ENCODE measurements at places on chromosomes 2 and 18.

- DNase-seq = no peak
Measured at GRCh38 chr2:198710562-198710961, 747.2 kb downstream of the SATB2 start.

DNA sequence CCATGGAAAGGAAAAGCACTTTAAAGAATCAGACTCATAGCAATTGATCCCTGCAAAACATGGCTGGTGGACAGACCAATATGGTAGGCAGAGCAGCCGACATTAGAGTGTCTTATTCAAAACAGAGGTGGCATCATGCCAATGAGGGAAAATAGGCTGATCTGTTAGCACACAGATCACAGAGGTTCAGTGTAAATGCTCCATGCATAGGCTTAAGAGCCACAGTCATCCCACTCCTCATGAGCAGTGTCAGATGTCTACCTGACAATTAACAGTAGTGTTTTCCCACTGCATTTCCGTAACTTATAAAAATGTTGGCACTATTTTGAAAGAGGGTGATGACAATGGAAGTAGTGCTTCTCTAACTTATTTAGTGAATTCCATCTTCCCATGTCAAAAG, 86.7 kb downstream of the SPATS2L start:
- no peak for DNase-seq

DNA sequence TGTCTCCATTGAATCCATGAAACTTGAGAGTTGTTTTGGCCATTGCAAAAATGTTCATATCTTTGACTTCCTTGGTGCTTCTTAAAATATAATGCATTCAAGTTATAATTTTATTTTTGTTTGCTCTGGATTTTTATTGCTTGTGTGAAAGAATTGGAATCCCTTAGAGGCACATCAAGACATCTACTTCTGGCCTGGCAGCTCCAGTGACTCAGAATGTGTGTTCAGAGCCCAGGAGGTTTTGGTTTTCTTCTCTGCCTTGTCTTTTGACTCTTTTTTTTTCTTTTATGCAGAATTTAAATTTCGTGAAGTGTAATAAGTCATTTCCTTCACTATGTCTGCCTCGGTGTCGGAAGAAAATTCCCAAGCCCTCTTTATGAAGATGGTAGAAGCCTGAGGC, 180.2 kb downstream of the LTBP1 start:
- no peak for DNase-seq

DNA sequence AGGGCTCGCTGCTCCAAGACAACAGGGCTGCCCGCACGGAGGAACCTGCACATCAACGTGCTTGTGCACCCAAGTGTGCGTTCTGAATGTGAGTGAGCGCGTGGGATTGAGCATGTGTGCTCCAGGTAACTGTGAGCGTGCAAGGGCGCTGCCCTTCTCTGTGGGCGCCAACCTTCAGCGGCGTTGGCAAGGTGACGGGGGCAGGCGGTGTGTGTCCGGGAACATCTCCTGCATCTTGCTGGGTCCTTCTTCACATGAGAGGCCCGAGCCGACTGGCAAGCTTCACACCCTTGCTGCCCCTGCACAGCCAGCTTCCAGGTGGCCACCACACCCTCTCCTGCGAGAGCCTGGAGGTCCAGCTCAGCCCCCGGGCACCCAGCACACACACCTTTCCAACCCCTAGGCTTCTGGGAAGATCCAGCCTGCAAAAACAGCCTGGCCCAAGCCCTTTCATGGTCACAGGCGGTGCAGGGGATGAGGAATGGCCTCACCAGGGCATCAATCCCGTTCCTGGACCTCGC, 220.9 kb downstream of the HDAC4 start:
- no peak for DNase-seq

GRCh38 chr2:10658914-10659257, 30.9 kb downstream of the NOL10 start:
- DNase-seq = no peak

- no peak for DNase-seq
Measured at GRCh38 chr18:45083226-45083855, 402.7 kb downstream of the SETBP1 start.

DNA sequence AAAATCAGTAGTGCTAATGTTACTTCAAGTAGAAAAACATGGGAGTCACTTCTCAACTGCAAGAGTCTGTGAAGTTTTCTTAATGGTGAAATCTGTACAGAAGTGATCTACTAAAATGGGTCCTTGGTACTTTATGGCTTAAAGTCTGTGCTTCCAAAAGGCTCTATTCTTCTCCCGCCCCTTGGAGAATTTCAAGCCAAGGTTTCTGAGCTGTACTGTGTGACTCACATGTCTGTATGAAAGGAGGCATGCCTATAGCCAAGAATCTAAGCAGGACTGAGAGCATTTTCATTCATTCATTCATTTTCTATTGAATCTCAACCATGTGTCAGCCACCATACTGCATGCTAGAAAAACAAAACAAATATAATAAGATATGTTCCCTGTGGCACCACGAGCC, 19.8 kb upstream of the DDX18 start:
- DNase-seq = no peak

DNA sequence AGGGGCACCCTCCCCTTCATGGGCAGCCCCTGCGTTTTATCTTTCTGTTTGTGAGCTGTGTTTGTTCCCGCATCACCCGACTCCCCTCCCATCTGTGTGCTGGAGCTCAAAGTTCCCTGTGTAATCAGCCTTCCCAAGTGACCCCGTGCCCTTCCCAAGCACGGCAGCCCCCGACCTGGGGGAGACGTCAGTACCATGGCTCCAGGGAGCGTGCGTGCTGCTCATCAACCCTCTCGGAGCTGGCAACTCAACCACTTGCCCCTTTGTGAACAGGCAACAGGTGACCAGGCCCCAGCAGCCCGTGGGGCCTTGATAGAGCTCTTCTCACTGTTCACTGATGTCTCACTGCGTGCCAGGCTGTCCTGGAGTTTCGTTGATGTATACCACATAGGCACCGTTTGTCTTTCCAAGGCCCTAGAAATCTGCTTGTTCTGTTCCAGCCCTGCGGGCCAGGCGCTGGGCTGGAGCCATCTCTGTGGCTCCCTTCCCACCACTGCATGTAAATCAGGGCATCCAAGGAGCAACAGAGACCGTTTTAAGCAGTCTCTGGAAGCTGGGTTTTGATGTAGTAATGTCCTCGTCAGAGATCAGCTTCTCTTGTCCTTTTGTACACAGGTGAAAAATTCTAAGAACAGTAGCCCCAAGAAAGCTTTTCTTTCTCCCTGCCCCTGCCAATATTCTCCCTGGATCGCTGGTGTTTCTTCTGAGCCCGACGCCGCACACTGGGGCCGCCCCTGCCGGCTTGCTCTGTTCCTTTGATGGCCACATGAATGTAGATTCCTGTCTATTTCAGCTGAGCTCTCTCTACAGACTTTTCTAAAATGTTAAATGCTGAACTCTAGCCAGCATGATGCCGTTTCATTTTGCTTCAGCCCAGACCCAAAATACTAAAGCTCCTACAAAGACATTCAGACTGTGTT, 107.0 kb upstream of the PTPRM start:
- DNase-seq = no peak

GRCh38 chr18:35749701-35750100, 168.2 kb downstream of the GALNT1 start:
- DNase-seq = no peak

DNA sequence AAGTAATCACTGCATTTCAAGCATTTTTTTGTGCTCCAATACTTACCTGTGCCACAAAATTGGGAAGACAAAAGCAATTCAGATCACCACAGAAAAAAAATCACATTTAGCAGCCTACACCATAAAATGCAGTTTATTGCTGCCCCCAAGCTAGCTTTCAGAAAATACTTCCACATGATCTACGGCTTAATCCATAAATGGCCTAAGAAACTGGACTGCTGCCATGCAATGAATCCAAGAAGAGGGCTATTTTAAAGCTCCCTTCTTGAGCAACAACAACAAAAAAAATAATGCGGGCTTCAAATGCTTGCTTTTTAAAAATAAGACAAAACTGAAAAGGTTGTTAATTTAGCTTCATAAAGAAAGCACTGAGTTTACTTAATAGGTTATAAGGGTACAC, 272.3 kb downstream of the RAD51AP2 start:
- no peak for DNase-seq

- DNase-seq = peak; percentile 42
Measured at GRCh38 chr2:73070643-73071359, 711 bp downstream of the SFXN5 start.

DNA sequence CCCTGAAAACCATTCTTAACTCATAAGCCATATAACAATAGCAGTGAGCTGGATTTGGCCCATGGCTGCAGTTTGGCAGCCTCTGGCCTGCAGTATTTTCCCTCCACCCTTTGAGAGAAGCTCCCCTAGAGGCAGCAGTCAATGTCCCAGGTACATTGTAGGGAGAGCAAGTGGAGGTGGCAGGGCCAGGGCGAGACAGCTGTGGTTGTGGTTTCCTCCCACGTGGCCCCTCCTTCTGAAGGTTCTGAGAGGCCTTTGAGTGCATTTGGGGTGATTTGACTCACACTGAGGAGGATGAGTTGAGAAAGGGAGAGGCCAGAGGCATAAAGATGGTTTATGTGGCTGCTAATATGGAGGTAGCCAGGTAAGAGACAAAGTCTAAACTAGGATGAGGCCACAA, 45.5 kb upstream of the LDAH start:
- DNase-seq = peak; percentile 13

- DNase-seq = no peak
Measured at GRCh38 chr2:71129114-71129901, 721 bp downstream of the MCEE start.

- no peak for DNase-seq
Measured at GRCh38 chr18:63741769-63742168, 33.4 kb upstream of the SERPINB7 start.

GRCh38 chr2:189393440-189394111, 47.7 kb upstream of the WDR75 start:
- DNase-seq = no peak

GRCh38 chr2:7011356-7012083, 94.3 kb downstream of the RNF144A start:
- DNase-seq = no peak

GRCh38 chr2:226877491-226877890, 41.6 kb downstream of the RHBDD1 start:
- no peak for DNase-seq

DNA sequence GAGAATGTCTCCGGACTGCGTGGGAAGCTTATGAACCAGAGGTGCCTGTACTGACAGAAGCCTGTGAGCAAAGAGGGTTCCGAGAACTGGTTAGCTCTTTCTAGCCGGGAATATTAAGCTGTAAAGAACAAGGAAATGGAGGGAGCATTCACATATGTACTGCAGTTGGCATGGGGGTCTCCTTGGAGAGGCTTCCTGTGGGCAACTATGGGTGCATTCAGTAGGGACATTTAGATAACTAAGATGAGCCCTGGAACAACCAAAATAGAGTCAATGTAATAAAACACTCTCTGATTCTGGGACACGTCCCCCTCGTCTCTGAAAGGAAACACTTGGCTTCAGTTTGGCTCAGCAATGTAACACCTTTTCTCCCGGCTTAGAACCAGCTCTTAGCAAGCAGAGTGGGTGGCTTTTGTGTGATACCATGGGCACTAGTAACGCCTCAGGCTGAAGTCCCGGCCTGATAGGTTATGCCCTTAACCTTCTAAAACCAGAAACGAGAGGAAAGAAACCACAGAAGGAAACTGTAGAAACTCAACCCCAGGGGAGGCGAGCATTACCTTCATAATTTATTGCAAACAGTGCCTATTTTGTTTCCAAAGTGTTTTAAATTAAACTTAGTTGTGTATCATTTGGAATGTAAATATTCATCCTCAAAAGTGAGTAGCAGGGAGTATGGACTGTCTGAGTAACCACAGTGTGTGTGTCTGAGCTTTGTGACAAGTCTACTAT, 48.8 kb upstream of the LPIN2 start:
- no peak for DNase-seq

DNA sequence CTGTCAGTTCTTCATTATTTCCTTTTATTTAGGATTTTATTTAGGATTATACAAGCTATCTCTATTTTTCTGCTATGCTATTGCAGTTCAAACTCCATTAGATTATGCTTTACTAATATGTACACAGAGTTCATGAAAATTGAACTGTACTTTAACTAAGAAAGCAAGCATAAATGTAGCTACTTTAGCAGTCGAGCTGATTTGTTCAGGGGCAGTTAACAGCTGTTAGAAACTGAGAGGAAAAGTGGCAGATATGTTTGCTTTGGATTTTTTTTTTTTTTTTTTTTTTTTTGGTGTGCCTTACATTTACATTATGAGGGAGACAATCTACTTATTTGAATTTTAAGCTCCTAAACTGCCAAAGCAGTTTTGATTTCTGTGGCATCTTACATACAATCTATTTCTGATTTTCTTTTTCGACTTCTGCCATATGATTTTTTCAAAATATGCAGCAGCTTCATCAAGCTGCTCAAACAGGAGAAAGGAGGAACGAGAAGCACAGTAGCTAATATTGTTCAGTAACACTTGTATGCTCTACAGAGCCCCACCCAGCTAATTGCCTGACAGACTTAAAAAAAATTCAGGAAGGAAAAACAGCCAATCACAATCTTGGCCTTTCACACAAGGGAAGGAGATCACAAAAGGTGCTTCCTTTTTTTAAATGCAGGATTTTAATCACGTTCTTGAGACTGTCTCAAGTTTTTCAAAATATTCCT, 233.4 kb upstream of the SIX3 start:
- no peak for DNase-seq

- no peak for DNase-seq
Measured at GRCh38 chr2:160836755-160837154, 323.5 kb upstream of the TANK start.

GRCh38 chr18:21115519-21116411, 4.2 kb upstream of the ROCK1 start:
- DNase-seq = no peak

- DNase-seq = no peak
Measured at GRCh38 chr18:816088-816653, 4.1 kb upstream of the YES1 start.

- DNase-seq = no peak
Measured at GRCh38 chr2:143792602-143793001, 663.4 kb downstream of the ARHGAP15 start.

DNA sequence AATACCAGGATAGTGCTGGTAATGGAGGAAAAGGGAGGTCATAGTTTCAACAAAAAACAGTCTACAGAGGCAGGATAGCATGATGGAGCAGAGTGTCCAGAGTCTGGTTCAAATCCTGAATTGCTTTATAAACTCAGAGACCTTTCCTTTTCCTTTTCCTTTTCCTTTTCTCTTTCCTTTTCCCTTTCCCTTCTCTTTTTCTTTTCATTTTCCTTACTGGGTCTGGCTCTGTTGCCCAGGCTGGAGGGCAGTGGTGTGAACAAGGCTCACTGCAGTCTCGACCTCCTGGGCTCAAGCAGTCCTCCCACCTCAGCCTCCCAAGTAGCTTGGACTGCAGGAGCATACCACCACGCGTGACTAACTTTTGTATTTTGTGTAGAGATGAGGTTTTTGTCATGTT, 31.7 kb downstream of the GIGYF2 start:
- no peak for DNase-seq

DNA sequence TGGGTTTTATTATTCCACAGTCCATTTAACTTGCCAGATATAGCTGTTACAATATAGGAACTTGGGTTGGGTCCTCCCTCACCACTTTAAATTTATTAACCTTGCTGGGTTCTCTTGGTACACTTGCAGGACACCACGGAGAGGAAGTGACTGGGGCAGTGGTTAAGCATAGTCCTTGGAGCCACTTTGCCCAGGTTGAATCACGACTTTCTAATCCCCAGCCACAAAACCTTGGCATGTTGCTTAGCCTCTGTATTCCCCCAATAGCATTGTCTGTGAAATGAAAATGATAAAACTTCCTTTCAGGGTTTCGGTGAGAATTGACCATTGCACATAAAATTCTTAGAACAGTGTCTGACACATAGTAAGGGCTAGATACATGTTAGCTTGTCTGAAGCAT, 221.2 kb downstream of the IRS1 start:
- no peak for DNase-seq

- DNase-seq = no peak
Measured at GRCh38 chr2:32051836-32052439, 11.4 kb upstream of the SPAST start.

GRCh38 chr18:67770520-67770919, 254.0 kb upstream of the DSEL start:
- no peak for DNase-seq

Data from stimulated activated CD4-positive, alpha-beta T cell treated with anti-CD3 and anti-CD28 coated beads, Interleukin-1b, Interleukin-23, amount 100 ng/mL, for 4 hours (primary cell).